ENCODE measurements at places on chromosomes 7 and 10. TPM values are rescaled to one million over a fixed set of nuclear protein-coding genes. Genes with fewer than 3 reads are reported as not detected.

Gene SGCE
- 0.78 TPM for total RNA-seq

Gene SPDYE11
- not detected for total RNA-seq

DNA sequence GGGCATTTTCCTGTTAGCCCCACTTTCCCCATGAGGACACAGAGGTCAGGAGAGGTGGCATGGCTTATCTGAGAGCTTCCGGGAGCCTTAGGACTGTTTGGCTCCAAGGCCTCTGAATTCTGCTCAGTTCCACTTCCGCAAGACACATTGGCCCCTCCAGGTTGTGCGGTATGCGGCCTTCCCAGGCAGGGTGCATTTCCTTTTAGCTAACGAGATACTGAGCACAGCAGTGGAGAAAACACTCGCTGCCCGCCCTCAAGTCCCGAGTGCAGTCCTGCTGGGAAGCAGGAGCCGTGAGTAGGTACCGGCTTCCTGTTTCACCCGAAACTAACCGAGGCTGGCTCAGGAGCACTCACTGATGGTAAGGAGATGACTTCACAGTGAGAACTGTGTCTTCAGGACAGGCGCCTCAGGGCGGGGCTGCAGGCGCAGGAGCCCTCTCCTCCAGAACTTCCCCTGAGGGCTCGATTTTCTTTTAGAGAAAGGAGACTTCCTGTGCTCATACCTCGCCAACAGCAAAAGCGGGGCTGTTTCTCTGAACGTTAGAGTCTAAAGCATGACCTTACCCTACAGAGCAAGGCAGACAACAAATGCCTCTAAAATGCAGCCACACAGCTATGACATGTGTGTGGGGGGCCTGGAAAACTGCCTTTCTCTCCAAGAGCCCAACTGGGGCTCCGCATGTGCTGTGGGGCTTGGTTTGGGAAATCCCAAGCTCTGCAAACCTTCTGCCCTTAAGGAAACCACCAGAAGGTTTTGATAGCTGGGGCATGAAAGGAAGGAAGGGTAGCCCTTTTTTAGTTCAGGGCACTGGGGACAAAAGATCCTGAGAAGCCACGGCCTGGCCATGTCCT lies 25.9 kb downstream of the RGS10 start:
- DNase-seq = peak; percentile 77

DNA sequence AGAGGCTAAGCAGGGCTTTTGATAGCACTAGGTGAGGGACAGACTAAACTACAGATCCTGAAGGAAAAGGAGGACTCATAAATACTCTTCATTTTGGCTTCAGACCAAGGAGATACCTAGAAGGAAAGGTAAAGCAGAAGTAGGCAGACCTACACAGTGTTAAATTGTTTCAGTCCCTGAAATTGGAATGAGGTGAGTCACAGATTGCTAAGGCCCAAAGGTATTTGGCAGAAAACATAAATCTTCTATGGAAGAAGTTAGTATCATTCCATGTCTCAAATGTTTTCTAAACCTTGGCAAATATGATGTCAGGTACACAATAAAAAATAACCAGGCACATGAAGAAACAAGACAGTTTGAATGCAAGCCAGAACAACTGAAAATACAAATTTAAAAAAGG lies 30.0 kb downstream of the MTERF1 start:
- DNase-seq = no peak

Gene PLPP4
- not detected for total RNA-seq

DNA sequence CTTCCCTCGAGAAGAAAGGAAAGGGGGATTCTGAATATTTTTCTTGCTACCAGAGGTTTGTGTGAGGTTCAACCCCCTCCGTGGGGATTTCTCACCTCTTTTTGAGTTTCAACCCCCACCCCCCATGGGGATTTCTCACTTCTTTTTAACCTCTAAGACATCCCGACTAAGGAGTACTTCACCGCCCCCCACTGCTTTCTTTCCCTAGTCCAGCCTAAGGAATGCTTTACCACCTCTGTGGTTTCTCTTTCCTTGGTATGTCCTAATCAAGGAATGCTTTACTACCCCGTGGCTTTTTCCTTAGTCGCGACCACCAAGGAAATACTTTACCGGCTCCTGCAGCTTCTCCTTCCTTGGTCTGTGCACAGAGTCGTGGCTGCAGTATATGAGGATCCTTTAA lies 149.4 kb downstream of the LYZL1 start:
- no peak for DNase-seq

GRCh38 chr10:101120520-101120883 lies 10.6 kb upstream of the TLX1 start:
- DNase-seq = no peak

Gene CARD11
- total RNA-seq = 136 TPM

Gene SEMA3E
- total RNA-seq = not detected

Gene IFIT1B
- not detected for total RNA-seq

Gene MOGAT3
- total RNA-seq = not detected

DNA sequence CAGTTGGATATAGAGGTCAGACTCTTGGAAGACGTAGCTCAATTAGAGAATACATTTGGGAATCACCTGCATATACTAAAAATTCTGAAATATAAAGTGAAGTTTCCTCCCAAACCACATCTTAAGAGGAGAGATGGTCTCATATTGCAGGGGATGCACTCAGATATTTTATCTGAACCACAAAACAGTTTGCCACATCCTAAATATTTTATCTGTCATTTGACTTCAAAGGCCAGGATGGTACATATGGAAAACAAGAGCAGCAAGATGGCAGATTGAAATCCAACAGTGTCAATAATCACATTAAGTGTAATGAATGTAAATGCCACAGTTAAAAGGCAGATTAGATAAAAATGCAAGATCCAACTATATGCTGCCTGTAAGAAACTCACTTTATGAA lies 97.1 kb downstream of the GALNT11 start:
- DNase-seq = no peak

GRCh38 chr10:119962837-119963236 lies 70.3 kb downstream of the SEC23IP start:
- no peak for DNase-seq

Gene CCL24
- total RNA-seq = not detected

- no peak for DNase-seq
Measured at GRCh38 chr7:9242636-9243035, 809.2 kb downstream of the NXPH1 start.

GRCh38 chr7:148772297-148773089 lies 73.8 kb downstream of the CUL1 start:
- DNase-seq = no peak

GRCh38 chr7:128830231-128831177 lies at the start of gene FLNC:
Gene FLNC, plus strand, starts transcription at chr7:128830406. Its CDS starts 232 bp downstream, at chr7:128830638.
- DNase-seq = peak; percentile 29

- no peak for DNase-seq
Measured at GRCh38 chr10:128087884-128088709, 38.1 kb downstream of the MKI67 start.

DNA sequence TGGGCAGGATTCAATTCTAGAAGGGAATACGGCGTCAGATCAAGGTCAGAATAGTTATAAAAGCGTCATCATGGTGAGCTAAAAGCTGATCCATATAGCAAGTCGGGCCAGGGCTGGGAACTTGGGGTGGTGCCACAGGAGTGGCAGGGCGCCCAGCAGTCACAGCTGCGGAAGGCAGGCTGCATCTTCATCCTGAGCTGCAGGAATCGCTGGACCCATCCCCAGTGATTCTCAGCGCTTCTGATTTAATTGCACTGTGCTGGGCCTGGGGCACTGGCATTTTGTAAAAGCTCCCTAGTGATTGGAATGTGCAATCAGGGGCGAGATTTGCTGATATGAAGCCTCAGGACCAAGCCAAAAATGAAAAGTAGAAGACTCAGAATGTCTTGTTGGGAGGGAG lies 135.3 kb downstream of the CTTNBP2 start:
- DNase-seq = no peak

DNA sequence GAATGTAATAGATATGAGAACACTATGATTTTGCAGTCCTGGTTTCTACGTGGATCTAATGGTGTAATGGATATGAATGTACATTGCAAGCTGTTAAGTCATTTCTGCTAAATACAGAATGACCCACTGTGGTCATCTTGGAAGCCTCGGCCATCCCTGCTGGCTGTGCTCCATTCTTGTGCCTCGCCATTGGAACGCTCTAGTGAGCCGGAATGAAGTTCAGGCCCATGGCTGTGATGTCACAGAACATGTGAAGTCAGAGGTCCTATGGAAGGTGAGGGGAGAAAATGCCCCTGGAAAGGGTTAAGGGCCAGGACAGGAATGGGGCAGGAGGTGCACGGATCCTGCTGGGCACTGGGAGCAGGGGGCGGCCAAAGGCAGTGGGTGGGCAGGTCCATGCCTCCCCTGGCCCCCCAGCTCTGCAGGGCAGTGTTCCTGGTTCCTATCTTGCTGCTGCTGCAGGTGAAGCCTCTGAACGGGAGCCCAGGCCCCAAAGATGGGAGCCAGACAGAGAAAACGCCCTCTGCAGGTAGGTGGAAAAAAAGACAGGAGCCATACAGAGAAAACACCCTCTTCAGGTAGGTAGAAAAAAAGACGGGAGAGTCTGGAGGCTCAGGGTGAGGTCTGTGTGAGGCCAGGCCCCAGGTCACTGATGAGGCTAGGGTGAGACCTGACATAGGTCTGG lies at the start of gene LLCFC1:
Gene LLCFC1, plus strand, starts transcription at position 259 of the 685 bp plus-strand sequence. Its CDS starts 138 bp downstream, at position 397.
- DNase-seq = no peak

- no peak for DNase-seq
Measured at GRCh38 chr7:55134786-55135185, 116.0 kb downstream of the EGFR start.

DNA sequence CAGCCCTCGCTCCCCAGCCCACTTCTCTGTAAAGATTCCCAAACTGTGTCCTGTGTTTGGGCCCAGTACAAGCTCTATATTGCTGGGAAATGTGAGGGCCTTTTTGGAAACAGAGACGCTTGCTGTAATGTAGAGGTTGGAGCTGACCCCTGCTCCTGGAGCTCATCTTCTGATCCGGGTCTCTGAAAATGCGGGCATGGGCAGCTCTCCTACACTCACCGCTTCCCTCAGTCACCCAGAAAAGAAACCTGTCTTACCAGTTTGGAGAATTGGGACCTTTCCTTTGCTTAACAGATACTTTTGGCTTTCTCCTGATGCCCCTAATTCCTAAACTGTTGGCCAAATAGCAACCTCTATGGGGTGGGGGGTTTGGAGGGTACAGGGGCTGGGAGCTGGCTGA lies 18.2 kb downstream of the BAG3 start:
- DNase-seq = no peak

DNA sequence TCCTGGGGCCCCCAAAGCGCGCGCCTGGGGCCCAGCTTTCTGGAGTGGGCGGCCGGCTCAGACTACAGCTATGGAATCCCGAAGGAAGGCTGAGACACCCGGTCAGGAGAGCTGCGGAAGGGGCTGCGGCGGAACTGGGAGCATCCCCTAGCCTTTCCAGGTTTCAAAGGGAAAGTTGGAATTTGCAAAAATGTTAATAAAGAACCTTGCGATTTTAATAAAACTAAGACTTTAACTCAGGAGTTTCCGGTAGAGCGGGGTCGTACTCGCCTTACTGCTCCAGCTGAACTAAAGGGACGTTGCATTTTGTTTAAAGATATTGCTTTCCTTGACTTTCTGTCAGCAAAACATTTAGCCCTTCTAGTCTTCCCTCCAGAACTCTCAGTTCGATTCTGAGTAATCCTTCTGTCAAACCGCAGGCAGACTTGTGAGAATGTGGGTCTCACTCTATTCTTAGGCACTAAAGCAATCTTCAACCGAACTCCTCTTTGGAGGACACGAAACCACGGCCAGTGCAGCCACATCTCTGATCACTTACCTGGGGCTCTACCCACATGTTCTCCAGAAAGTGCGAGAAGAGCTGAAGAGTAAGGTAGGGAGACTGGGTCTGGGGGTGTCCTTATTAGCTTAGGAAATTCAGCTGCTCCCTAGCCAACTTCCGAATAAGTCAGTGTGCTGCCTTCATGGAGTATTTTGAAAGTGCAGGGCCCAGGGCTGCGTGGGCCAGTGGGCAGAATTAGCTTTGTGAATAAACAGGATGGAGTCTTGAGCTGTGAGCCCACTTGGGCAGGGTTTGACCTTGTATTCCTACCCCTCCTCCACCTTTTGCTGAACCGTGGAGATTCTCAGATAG lies 1.9 kb downstream of the CYP26A1 start:
- DNase-seq = no peak

GRCh38 chr7:27064159-27064558 lies 31.6 kb downstream of the HOXA1 start:
- no peak for DNase-seq

Gene PTF1A
- total RNA-seq = not detected

GRCh38 chr7:87456247-87456646 lies 19.2 kb downstream of the ABCB4 start:
- no peak for DNase-seq

Gene TMEM60
- total RNA-seq = 18.1 TPM

Gene PNLIP
- total RNA-seq = not detected

DNA sequence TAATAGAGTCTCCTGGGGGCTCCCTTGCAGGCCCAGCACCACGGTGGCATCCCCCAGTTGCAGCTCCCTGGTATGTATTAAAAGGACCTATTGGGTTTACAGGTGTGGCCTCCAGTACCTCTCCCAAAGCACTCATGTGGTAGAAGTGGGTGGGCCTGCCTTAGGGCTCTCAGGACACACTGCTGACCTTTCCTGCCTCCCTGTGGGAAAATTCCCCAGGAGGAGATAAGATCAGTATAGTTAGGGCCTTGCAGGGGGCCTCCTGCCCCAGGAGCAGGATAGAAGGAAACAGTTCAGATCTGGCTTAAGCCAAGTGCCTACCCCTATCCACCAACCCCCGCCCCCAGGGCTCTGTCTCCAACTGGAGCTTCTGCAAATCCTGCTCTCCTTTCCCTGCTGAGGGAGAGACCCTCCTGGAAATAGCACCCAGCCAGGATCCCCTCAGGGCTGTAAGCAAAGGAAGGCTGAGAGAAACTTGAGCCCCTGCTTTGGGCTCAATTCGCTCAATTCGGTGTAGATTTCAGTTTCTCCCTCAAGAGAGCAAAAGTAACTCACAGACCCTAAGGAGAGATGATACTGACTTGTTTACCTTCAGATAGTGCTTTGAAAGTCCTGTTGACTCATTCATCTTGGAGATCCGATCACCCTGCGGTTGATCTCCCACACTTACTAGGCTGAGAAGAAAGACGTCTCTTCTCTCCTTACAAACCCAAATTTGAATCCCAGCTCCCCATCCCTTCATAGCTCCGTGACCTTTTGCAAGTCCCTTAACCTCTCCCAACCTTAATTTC lies 130.6 kb downstream of the WDR11 start:
- no peak for DNase-seq

DNA sequence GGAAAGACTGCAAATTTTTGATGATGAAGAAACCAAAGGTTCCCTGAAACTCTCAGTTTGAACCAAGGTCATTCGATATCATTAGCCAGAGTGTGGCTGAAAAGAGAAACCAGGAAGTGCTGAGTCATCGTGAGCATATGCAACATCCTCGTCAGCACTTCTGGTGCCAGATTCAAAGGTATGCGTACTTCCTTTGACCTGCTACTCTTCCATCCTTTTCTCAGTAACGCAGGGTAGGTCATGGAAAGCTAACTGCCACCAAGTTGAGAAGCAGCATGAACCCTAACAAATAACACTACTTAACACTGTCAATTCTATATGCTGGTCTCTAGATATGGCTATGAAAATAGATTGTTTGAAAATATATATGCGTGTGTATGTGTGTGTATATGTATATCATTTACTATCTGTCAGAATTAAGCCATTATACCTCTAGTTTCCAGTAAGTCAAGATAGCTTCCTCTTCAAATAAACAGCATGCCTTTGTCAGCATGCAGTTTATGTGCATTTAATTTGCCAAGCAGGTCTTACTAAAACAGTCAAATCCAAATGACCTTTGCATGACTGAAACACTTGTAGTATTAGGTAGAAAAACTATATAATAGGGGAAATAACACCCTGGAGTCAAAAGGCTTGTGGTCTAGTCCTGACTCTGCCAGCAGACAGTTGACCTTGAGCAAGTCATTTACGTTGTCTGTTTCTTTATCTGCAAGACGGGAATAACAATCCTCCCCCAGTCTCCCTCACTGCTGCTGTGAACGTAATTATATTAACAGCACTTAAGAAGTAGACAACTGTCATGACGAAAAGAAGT lies 26.4 kb downstream of the CDK6 start:
- peak; percentile 28 for DNase-seq

GRCh38 chr7:107692501-107692900 lies 31.9 kb downstream of the SLC26A4 start:
- no peak for DNase-seq
